Activated T-helper 17 cell treated with anti-CD3 and anti-CD28 coated beads, Interleukin-2, amount 50 U/mL, for 72 hours (primary cell): ENCODE measurements at places on chromosomes 7 and 10. TPM values are rescaled to one million over a fixed set of nuclear protein-coding genes. Genes with fewer than 3 reads are reported as not detected.

- ATAC-seq = no peak
Measured at GRCh38 chr10:132228616-132229015, 41.9 kb downstream of the DPYSL4 start.

- peak; percentile 6 for ATAC-seq
Measured at GRCh38 chr7:99473315-99473596, 566 bp downstream of the ZNF789 start.

- ATAC-seq = no peak
Measured at GRCh38 chr10:66819691-66820090, 106.1 kb upstream of the LRRTM3 start.

GRCh38 chr7:44065431-44066110, at the start of gene PGAM2:
TSS of gene PGAM2 (minus strand) at chr7:44065567. CDS start at chr7:44065529, 38 bp downstream.
- peak; percentile 28 for ATAC-seq

GRCh38 chr7:100752994-100753393, 19.6 kb downstream of the ZAN start:
- peak; percentile 31 for ATAC-seq

DNA sequence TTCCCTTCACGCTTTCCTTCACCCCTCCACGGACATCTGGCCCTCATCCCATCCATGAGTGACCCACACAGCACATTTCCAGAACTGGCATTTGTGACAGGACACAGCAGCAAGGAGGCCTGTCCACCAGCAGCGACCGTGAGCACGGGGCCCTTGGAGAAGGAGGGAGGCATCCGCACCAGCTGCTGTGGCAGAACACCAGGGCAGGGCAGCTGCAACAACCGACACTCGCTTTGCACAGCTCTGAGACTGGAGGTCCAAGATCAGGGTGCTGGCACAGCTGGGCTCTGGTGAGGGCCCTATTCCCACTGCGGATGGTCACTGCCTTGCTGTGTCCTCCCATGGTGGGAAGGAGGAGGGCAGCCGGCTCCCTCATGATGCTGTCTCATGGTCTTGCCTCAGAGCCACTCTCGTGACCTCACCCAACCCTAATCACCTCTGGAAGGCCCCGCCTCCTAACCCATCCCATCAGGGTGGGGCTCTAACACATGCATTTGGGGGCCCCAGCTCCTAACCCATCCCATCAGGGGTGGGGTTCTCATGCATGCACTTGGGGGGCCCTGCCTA, 36.7 kb downstream of the PTPRN2 start:
- ATAC-seq = no peak

- peak; percentile 8 for ATAC-seq
Measured at GRCh38 chr10:15169555-15170401, 1.3 kb upstream of the NMT2 start.

DNA sequence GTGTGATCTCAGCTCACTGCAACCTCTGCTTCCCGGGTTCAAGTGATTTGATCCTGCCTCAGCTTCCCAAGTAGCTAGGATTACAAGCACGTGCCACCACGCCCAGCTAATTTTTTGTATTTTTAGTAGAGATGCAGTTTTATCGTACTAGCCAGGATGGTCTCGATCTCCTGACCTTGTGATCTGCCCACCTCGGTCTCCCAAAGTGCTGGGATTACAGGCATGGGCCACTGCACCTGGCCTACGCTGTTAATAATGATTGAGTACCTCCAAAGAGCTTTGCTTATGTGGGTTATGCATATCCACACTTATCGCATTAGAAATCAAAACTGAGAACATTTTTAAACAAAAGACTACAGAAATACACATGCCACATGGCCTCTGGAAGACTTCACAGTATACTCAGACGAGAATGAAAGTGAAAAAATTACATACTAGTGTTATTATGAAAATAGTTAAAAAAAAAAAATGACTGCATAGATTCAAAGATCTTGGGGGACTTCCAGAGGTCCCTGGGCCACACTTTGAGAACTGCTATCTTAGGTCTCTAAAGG, 25.4 kb downstream of the RPP38 start:
- ATAC-seq = peak; percentile 68

DNA sequence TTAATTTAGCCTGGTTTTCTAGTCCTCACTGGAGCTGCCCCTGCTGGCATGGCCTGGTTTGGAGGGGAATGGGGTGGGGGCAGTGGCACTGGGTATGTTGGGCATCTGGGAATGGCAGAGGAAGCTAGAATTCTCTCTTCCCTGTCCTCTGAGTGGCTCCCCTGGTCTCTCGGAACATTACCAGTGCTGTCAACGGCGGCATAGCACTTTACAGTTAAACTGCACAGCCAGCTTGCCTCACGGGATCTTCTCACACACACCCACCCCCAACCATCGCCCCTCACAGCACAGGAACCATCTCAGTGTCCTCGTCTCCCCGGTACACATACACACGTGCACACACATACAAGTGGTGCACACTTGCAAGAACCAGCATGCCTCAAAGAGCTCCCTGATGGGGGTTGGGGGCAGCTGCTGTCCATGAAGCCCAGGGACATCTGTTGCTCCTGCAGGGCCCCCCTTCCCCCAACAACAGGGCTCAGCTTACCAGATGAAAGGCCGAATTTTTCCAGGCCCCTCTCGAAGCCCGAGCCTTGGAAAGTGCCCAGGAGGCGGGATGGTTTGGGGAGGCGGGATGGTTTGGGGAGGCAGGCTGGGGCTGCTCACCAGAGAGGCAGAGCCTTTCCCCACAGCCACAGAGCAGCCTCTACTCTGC, 41.0 kb downstream of the TSPAN15 start:
- ATAC-seq = no peak

DNA sequence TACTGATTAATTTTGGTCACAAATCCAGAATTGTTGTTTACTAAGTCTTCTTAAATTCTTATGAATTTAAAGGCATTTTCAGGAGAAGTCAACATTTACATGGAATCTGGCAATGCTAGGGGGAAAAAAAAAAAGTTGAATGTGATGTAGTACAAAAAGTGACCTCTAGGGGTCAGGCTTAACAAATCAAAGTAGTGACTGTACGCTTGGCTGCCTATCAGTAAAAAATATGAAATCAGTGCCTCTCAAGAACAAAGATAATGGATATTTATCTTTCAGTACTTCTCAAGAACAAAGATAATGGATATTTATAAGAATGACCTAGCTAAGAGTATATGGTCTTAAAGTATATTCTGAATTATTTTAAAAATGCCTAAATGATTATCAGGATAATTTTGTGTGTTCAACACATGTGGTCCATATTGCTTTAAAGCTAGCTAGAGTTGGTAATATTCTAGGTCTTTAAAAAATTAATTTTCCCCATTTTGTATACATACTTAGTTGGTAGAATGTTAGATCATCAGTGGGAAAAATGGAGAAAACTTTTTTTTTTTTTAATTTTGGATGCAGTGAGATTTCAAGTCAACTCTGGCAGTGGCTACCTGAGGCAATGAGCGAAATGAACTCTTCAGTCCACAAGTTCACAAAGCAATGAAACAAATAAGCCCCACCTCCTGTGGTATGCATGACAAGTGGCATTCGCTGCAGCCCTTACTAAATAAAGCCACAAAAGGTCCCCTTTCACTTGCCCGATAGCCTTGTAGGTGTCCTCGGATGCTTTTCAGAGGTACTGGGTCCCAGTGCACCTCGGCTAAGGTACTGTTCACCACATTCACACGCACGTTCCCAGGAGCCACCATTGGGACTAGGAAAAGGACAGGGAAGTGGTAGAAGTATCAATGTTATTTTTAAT, 51.2 kb upstream of the LAMB4 start:
- ATAC-seq = peak; percentile 52

- ATAC-seq = no peak
Measured at GRCh38 chr10:76552091-76552873, 1085.3 kb downstream of the KCNMA1 start.

- ATAC-seq = peak; percentile 65
Measured at GRCh38 chr7:96414931-96415292, 93.0 kb upstream of the SLC25A13 start.

GRCh38 chr10:85124603-85125051, 796.2 kb downstream of the CCSER2 start:
- no peak for ATAC-seq

DNA sequence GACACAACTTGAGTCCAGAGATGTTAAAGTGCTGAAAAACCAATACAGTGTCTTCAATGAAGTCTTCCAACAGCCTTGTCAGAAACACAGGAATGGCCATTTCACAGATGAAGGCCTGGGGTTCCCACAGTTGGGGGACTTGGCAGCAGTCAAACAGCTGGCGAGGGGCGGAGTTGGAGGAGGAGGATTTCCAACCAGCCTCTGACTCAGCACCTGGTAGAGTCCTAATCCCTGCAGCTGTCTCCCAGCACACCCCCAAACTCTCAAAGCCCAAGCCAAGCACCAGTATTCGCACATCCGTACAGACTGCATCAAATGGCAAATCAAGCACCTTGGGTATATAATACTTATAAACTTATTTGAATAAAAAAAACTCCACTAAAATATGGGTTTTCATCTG, 28.0 kb downstream of the CTBP2 start:
- no peak for ATAC-seq

GRCh38 chr10:87585565-87586514, 73.8 kb upstream of the PAPSS2 start:
- ATAC-seq = no peak

The C10orf71 gene
- total RNA-seq = not detected

The ACTL6B gene
- not detected for total RNA-seq

The CLDN15 gene
- 20.0 TPM for total RNA-seq

The RBP3 gene
- total RNA-seq = not detected

The ALKBH4 gene
- total RNA-seq = 9.2 TPM

The EPHA1 gene
- 1.8 TPM for total RNA-seq

The ADIRF gene
- not detected for total RNA-seq

The MEIG1 gene
- total RNA-seq = 0.48 TPM

The SCIN gene
- 0.17 TPM for total RNA-seq

The CCDC7 gene
- 53.7 TPM for total RNA-seq
